ENCODE measurements at places on chromosomes 4 and X.

- no peak for DNase-seq
These were observed 93.6 kb upstream of the SMAD1 start for GRCh38 chr4:145388043-145388442.

DNA sequence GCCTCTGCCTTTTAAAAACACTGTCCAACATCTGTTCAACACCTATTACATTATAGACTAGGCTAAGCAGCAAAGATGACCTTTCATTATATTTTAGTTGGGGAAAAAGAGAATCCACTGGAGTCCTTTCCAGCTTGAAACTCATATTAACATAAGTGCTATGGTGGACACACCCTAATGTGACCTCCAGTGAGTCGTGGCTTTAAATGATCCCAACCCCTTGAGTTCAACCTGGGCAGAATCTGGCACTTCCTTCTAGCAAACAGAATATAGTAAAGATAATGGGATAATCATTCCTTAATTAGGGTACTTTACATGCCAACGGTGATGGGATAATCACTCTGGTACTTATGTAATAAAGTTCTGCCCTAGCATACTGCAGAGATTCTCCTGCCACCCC is 162.6 kb downstream of the MAB21L2 start:
- no peak for DNase-seq

GRCh38 chr4:2944586-2945526 is 18.4 kb downstream of the NOP14 start:
- DNase-seq, result no peak

- no peak for DNase-seq
These were observed 6.2 kb upstream of the CXCL13 start for GRCh38 chr4:77599378-77599777.

GRCh38 chrX:136847874-136848273 is 32.7 kb downstream of the RBMX start:
- DNase-seq, result no peak

DNA sequence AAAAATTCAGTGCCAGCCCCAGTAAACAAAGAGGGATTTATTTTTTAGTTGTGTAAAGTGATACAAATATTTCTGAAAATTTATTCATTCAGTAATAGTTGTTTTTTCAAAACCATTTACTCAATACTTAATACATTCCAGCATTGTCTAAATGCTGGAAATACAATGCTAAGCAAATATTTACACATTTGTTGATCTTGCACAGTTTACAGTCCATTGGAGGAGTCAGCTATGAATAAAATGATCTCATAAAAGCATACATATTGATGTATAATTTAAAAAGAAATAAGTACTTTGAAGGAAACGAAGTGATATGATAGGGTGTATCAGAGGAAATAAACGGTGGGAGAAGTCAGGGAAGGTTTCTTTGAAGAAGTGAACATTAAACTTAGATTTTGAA is 1942.1 kb upstream of the ADGRL3 start:
- no peak for DNase-seq

DNA sequence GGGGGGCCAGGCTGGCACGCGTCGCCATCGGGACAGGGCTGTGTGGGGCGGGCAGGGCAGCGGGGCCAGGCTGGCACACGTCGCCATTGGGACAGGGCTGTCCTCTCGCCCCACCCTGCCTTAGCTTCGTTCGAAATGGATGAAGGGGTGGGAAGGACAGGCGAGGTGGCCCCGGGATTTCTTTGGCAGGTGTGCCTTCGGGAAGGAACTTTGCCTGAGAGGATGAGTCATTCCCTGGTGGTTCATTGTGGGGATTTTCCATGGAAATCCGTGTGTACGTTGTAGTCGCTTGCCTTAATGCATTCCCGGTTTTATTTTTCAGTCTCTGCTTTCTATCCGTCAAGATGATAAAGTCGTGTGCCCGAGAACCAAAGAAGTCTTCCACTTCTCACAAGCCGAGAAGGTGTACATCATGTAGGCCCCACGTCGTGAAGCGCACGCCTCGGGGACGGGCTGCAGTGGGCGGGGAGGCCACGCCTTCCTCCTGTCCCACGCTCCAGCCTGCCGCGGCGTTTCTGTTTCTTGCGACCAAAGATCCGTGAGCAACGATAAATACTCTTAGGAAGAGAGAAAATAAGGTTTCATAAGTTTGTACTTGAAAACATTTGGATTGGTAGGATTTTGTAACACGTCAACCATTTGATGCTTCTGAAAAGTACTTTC is 8.1 kb upstream of the UVSSA start:
- DNase-seq, result no peak

GRCh38 chr4:62871078-62871477 is 1538.2 kb downstream of the TECRL start:
- DNase-seq, result no peak

GRCh38 chr4:120418146-120418545 is 351.5 kb upstream of the MAD2L1 start:
- no peak for DNase-seq
